H7 (cell line): ENCODE measurements at places on chromosomes 4 and X.

DNA sequence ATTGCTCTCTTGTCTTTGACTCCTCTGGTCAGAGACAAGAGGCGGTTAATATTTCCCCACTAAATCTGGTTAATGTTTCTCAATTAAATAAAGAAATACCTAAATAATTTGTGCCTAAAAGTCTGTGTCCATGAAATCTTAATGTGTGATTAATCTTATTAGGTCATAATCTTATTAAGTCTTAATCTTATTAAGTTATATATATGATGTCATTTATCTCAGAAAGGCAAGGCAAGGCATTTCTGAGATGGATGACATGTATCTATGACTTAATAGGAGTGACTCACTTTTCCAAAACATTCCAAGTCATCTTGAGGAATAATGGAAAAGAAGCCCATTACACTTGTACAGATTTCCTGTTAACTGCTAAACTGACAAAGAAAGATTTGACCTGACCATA, 74.7 kb downstream of the TRAM1L1 start:
- no peak for DNase-seq

DNA sequence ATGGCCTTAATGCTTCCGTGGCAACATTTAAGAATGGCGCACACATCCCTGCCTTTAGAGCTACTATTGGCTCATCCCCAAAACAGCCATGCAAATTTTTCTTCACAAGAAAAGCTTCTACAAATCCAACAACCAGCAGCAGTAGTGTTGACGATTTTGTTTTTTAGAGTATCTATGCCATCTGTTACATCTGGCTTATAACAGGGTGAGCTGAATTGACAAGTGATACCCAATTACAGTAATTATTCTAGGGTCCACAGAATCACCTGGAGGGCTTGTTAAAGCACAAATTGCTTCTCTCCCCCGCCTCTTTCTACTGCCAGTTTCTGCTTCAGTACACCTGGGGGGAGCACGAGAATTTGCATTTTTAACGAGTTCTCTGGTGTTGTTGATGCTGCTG, 34.1 kb downstream of the DCHS2 start:
- no peak for DNase-seq

DNA sequence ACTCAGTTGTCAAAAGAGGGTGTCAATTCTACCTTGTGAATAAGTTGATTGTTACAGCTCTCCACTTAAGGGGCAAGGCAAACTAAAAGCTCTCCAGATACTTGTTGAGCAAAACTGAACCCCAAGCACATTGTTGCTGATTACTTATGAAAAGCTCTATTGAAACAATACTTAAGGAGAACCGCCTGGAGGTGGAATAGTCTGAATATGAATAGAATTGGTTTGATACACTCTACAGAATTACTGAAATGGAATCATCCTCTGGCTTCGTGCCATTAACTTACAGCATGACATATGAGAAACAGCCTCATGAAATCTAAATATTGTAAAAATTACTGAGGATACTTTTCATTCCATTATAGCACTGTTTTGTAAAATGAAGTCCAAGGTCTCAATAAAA, 127.0 kb upstream of the SH3RF1 start:
- DNase-seq, result no peak

DNA sequence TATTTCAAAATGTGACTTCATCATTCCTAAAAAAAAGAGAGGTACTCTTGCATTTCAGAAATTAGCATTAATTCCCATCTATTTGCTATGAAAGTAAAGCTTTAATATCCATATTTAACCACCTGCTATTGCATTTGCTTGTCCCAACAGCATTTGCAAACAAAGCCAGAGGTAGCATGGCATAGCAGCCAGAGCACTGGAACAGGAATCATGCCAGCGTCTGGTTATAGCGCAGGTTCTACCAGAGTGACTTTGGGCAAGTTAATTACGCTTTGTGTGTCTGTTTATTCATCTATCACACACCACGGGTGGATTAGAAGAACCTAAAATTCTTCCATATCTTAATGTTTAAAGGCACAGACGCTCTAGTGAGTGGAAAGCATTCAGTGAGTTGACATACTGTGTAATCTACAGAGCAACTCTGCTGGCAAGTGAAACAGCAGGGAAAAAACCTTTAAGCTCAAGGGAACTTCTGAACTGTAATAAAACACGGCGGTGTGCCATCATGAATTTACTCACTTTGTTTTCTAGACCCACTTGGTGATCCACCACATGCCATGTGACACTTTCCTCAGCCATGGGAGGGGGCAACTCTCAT, 76.6 kb upstream of the QRFPR start:
- no peak for DNase-seq

GRCh38 chr4:1055721-1056590, 44.5 kb downstream of the FGFRL1 start:
- peak; percentile 91 for DNase-seq

- no peak for DNase-seq
Measured at GRCh38 chr4:80367737-80368136, 32.2 kb downstream of the CFAP299 start.

GRCh38 chr4:79687006-79687405, 279.0 kb upstream of the GK2 start:
- DNase-seq, result no peak

DNA sequence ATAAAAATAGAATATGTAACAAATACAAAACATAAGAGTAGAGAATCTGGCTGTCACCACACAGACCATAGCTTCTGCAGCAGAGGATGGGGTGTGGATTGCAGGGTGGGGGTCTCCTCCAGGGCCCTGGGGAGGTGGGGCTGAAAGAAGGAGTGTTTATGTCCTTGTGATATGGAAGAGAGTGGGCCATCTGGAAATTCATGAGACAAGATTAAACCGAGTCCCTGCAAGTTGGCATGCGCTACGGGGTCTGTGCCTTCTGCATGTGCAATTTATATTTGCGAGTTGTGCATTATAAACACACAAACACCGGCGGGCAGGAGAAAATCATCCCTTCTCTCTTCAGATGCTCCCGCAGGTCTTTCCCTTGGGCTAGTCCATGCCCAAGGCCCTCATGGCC, 145.9 kb downstream of the EVC2 start:
- no peak for DNase-seq

GRCh38 chr4:148589182-148589581, 147.0 kb upstream of the NR3C2 start:
- DNase-seq, result no peak

GRCh38 chrX:21960569-21961541, 20.3 kb downstream of the SMS start:
- DNase-seq, result no peak

DNA sequence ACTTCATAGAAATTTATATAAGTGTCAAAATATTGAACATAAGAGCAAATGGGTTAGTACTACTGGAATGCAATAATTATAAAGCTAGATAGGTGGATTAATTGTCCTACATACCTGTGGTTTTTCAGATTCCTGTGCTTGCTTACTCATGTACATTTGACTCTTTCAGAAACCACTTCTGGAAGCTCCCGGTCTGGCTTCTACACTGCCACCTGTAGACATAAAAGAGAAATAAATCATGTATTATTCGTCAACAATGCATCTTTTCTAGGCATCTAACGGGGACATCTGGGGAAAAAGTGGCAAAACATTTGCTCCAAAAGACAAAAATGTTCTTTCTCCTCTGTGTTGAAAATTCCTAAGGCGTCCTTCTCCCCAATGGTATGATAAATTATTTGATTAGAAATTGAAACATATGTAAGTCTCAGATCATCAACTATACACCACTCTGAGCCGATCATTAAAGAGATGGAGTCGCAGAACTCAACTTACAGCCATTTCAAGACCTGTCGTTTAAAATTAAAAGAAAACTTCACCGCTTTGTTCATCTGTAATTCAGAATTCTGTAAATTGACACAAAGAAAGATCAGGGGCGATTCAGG, 648.7 kb upstream of the DIPK2B start:
- peak; percentile 19 for DNase-seq

DNA sequence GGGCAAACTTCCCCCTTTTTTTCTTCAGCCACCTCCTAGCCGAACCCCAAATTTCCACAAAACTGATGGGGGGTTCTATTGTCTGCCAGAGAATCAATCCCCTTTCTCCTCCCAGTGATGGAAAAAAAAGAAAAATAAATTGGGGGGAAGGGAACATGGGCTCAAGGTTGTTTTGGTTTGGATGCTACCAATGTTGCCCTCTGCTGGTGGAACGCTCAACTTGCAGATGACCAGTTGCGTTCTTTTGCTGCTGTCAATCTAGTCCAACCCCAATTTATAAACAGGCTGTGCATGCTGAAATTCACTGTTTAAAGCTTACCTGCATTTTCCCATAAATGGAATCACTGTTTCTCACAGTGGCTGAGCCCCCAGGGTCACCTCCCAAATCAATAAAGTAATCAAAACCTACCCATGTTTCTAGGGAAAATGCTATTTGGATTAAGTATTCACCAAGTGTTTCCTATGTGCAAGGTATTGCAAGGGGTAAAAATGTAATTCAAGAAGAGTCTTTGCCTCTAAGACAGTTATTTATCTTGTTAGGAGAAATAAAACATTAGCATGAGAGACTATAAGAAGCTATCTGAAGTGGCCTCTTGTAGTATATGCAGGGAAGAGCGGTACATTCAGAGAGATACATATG, 116.7 kb upstream of the TMEM164 start:
- peak; percentile 46 for DNase-seq

DNA sequence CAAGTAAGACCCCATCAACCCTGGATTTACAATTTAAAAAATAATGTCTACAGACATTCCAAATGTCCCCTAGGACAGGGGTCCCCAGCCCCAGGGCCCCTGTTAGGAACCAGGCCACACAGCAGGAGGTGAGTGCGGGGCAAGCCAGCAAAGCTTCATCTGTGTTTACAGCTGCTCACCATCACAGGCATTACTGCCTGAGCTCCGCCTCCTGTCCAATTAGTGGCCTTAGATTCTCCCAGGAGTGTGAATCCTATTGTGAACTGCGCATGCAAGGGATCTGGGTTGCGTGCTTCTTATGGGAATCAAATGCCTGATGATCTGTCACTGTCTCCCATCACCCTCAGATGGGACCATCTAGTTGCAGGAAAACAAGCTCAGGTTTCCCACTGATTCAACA, 146.1 kb downstream of the ATP10D start:
- DNase-seq, result no peak

- DNase-seq, result no peak
Measured at GRCh38 chr4:168257768-168258167, 60.8 kb downstream of the DDX60 start.

- DNase-seq, result no peak
Measured at GRCh38 chrX:11528623-11529022, 137.1 kb downstream of the ARHGAP6 start.

DNA sequence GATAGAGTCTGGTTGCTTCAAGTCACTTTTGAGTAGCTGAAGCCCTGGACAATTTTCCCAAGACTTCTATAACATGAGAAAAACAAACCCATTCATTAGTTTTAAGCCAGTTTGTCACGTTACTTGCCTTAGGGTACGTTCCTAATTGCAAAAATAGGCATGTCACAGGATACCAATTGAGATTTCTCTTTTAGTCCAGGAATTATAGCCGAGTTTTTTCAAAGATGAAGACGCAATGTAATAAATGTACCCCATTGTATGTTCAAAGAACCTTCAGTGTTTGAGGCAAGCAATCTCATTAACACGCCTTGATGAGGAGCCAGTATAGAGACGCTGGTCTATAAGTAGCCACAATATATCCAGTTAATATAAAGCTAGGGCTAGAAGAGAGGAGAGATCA, 534.2 kb downstream of the INPP4B start:
- no peak for DNase-seq
